Neural cell (in vitro differentiated cells): ENCODE measurements at places on chromosomes 16 and 17. TPM values are rescaled to one million over a fixed set of nuclear protein-coding genes. Genes with fewer than 3 reads are reported as not detected.

The SPATA22 gene
- polyA plus RNA-seq, result not detected in 2 replicates

The TMIGD1 gene
- not detected in 2 replicates for polyA plus RNA-seq

The JMJD6 gene
- 21.7 and 37.6 TPM in 2 replicates for polyA plus RNA-seq

The HSD3B7 gene
- 1.5 and 3.4 TPM in 2 replicates for polyA plus RNA-seq

The KIF18B gene
- 0.10 and 0.26 TPM in 2 replicates for polyA plus RNA-seq

The BEAN1 gene
- 0.16 and 0.58 TPM in 2 replicates for polyA plus RNA-seq

The NME1 gene
- 224 and 262 TPM in 2 replicates for polyA plus RNA-seq

The C17orf50 gene
- not detected in 2 replicates for polyA plus RNA-seq

The TBC1D3G gene
- polyA plus RNA-seq, result not detected in 2 replicates

The KRTAP4-5 gene
- polyA plus RNA-seq, result not detected in 2 replicates

The EVPLL gene
- polyA plus RNA-seq, result not detected in 2 replicates

The SCN4A gene
- polyA plus RNA-seq, result not detected in 2 replicates

The SETD1A gene
- polyA plus RNA-seq, result 1.4 and 3.3 TPM in 2 replicates

The CLEC18A gene
- 2.0 and 2.5 TPM in 2 replicates for polyA plus RNA-seq

The CTF1 gene
- polyA plus RNA-seq, result not detected in 2 replicates

The ATP6V0A1 gene
- 92.1 and 94.0 TPM in 2 replicates for polyA plus RNA-seq

The C17orf67 gene
- 0.15 and 1.5 TPM in 2 replicates for polyA plus RNA-seq

The GAS2L2 gene
- 0.38 and 1.2 TPM in 2 replicates for polyA plus RNA-seq

The VAT1L gene
- polyA plus RNA-seq, result 54.5 and 60.6 TPM in 2 replicates

The ORMDL3 gene
- 90.1 and 97.1 TPM in 2 replicates for polyA plus RNA-seq

The GOT2 gene
- 44.7 and 55.6 TPM in 2 replicates for polyA plus RNA-seq

The CBFA2T3 gene
- 0.74 and 2.1 TPM in 2 replicates for polyA plus RNA-seq

The CEP95 gene
- 214 and 220 TPM in 2 replicates for polyA plus RNA-seq

The TXNL4B gene
- 26.2 and 26.7 TPM in 2 replicates for polyA plus RNA-seq

The ROGDI gene
- 203 and 241 TPM in 2 replicates for polyA plus RNA-seq

The GALR2 gene
- not detected in 2 replicates for polyA plus RNA-seq

The PRAC2 gene
- polyA plus RNA-seq, result not detected in 2 replicates

The DHRS7C gene
- not detected in 2 replicates for polyA plus RNA-seq

The FNDC8 gene
- not detected in 2 replicates for polyA plus RNA-seq

The STX1B gene
- polyA plus RNA-seq, result 4.5 and 9.2 TPM in 2 replicates

The RILP gene
- polyA plus RNA-seq, result 7.5 and 14.9 TPM in 2 replicates

The CDRT15 gene
- not detected in 2 replicates for polyA plus RNA-seq

The SYNGR3 gene
- 61.0 and 71.9 TPM in 2 replicates for polyA plus RNA-seq

The BCAS3 gene
- 17.2 and 21.6 TPM in 2 replicates for polyA plus RNA-seq

The TM4SF5 gene
- not detected in 2 replicates for polyA plus RNA-seq

The ARL16 gene
- polyA plus RNA-seq, result 145 and 156 TPM in 2 replicates

The CDK3 gene
- polyA plus RNA-seq, result 29.2 and 42.8 TPM in 2 replicates

The HIGD1B gene
- polyA plus RNA-seq, result not detected in 2 replicates

The CSH2 gene
- polyA plus RNA-seq, result not detected in 2 replicates

The ABCA10 gene
- 9.9 and 15.3 TPM in 2 replicates for polyA plus RNA-seq

The DPEP2 gene
- polyA plus RNA-seq, result not detected in 2 replicates

The TPSD1 gene
- not detected in 2 replicates for polyA plus RNA-seq

The SGCA gene
- polyA plus RNA-seq, result 0.43 TPM in 1 of 2 replicates, not detected in the other

The FOXO3B gene
- 4.0 and 4.2 TPM in 2 replicates for polyA plus RNA-seq

The TP53TG3B gene
- not detected in 2 replicates for polyA plus RNA-seq

The PRSS27 gene
- polyA plus RNA-seq, result 3.0 and 5.9 TPM in 2 replicates

The ACSM3 gene
- polyA plus RNA-seq, result 0.57 TPM in 1 of 2 replicates, not detected in the other

The ZNF597 gene
- polyA plus RNA-seq, result 1.8 and 2.0 TPM in 2 replicates

The ESRP2 gene
- polyA plus RNA-seq, result not detected in 2 replicates

The LGALS9B gene
- not detected in 2 replicates for polyA plus RNA-seq

The TBC1D3I gene
- polyA plus RNA-seq, result 0.32 and 4.2 TPM in 2 replicates

The ZNF594 gene
- 28.2 and 31.0 TPM in 2 replicates for polyA plus RNA-seq

The ZNF319 gene
- 5.1 and 7.0 TPM in 2 replicates for polyA plus RNA-seq

The WNT9B gene
- not detected in 2 replicates for polyA plus RNA-seq
